ENCODE measurements at places on chromosomes 13 and 19. TPM values are rescaled to one million over a fixed set of nuclear protein-coding genes. Genes with fewer than 3 reads are reported as not detected.

TMEM145 gene
- total RNA-seq: 0.20 TPM

TEX101 gene
- 3.3 TPM for total RNA-seq

- ATAC-seq: no peak
Measured at GRCh38 chr13:30314069-30314468, 6.7 kb upstream of the KATNAL1 start.

GRCh38 chr13:34040863-34041262, 222.9 kb downstream of the RFC3 start:
- no peak for ATAC-seq

- ATAC-seq: no peak
Measured at GRCh38 chr13:100044936-100045335, 44.0 kb upstream of the PCCA start.

- ATAC-seq: no peak
Measured at GRCh38 chr19:42075364-42075615, 676 bp upstream of the ZNF574 start.

Data from esophagus mucosa (tissue), 1 donor.